Stimulated activated CD8-positive, alpha-beta memory T cell treated with anti-CD3 and anti-CD28 coated beads, Interleukin-7, amount 100 ng/mL, for 1 hour (primary cell): ENCODE measurements at places on chromosomes 1 and 21.

DNA sequence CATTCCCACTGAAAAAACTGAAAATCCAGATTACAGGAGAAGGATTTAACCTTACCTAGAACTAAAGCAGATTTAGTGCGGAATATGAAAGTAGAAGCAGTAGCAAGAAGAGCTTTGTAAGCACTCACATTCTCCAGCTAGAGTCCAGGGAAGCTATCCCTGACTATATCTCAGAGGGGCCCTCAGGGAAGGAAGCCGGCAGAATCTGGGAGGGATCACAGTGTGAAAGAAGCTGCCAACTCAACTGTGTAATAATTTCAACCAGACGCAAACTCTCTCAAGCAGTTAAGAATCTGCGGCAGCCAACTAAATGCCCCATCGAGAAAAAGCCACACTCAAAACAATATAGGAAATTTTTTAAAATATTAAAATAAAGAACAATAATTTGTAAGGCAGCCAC lies 163.8 kb downstream of the EIF4G3 start:
- DNase-seq, result no peak

- DNase-seq, result no peak
Measured at GRCh38 chr1:215865060-215865459, 298.0 kb downstream of the KCTD3 start.

DNA sequence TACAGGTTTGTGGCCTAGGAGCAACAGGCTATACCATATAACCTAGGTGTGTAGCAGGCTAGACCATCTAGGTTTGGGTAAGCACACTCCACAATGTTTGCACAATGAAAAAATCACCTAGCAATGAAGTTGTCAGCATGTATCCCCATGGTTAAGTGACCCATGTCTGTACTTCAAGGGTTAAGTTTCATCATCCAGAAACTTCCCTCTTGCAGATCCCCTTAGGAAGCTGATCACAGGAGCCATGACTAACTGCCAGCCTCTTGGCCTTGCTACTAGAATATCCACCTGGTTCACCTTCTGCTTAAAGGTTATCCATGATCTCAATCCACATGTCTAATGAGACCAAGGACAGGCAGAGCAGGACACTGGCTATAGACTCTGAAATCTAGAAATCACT lies 3.5 kb upstream of the UBXN10 start:
- DNase-seq, result no peak

GRCh38 chr1:56060906-56061305 lies 518.5 kb downstream of the PLPP3 start:
- DNase-seq, result no peak

GRCh38 chr1:54379555-54380289 lies 26.5 kb downstream of the SSBP3 start:
- no peak for DNase-seq

DNA sequence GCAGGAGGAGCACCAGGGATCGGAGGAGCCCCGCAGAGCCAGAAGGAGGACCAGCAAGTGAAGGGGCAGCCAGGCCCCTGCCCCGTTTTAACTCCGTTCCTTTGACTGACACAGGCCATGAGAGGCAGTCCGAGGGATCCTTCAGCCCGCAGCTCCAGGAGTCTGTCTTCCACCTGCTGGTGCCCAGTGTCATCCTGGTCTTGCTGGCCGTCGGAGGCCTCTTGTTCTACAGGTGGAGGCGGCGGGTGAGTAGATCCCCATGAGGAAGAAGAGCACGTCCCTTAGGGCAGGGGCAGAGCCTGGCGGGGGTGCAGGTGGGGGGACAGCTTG lies 13.3 kb downstream of the CSF1 start:
- no peak for DNase-seq

- DNase-seq, result no peak
Measured at GRCh38 chr1:96346719-96347118, 374.9 kb upstream of the PTBP2 start.

- DNase-seq, result no peak
Measured at GRCh38 chr21:44795342-44795741, 6.3 kb downstream of the UBE2G2 start.

- no peak for DNase-seq
Measured at GRCh38 chr1:162910161-162910560, 49.2 kb upstream of the CCDC190 start.

GRCh38 chr1:48251821-48252220 lies 29.3 kb downstream of the SLC5A9 start:
- DNase-seq, result no peak

DNA sequence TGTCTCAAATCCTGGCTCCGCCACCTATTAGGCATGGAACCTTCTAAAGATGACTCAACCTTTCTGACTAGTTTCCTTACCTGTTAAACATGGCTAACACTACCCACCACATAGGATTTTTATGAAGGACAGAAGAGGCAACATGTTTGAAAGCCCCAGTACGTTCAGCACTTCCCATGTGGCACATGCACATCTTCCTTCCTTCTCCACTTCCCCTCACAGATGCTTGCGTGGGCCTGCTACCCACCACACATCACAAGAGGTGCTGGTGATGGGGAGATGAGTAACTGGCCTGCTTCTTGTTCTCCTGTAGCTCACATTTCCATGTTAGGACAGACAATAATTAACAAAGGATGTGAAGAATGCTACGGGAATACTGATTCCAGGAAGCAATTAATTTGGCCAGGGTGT lies 7.1 kb downstream of the ZBTB21 start:
- no peak for DNase-seq

DNA sequence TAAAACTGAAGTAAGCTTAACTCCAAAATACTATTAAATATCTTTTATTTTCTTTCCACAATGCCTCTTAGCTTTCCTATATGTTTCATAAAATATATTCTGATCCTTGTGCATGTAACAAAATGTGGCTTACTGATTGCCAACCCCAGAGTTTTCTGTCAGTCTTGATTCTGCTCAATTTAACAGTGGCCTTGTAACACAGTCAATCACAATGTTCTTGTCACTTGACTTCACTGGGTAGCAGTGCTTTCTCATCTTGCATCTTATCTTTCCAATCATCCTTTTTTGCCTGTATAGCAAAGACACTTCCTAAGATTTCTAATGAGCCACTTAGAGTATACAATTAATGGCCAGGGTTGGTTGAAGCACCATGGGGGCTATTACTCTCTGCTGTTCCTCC lies 19.9 kb upstream of the BRINP3 start:
- DNase-seq, result no peak

DNA sequence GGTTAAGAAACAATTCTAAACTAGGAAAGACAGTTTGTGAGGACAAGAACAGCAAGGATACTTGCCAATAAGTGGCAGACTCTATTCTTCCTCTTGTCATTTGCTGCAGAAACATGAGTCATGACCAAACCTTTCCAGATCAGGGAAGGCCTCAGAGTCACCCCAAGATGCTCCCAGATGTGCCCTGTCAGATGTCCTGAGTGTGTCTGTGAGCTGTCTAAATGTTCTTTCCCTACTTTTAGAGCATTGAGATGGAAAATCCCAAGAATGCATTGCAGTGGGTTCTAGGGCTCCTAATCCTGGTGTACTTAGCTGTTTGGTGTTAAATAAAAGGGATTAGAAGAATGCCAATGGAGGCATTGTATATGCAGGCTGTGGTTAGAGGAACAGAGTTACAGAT lies 57.5 kb upstream of the KIAA0040 start:
- DNase-seq, result no peak

GRCh38 chr1:28161751-28162150 lies 14.7 kb downstream of the PTAFR start:
- DNase-seq, result no peak

DNA sequence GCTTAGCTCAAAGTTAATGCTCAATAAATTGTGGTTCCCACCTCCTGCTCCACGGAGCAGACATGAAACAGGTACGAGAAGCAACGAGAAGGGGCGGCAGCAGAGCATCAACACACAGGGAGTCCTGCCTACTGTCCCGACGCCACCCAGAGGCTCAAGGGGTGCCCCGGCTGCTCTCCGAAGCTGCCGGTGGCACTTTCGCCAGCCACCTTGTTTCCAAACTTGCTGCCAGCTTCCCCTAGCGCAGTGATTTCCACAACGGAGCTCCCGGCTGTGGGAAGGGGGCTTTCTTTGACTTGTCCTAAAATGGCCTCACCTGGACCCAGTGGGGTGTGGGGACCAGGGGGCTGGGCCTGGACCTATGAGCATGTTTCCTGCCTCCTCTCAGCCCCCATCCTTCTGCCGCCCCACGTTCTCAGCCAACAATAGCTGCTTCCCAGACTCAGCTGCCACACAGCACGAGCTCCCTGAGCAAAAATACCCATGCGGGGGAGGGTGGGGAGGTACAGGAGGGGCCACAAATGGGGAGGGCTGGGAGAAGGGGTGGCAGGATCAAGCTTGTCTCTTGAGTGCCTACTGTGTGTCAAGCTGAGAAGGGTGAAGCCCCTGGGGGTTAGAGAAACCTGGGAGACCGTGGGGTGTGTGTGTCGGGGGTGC lies 35.6 kb upstream of the ECE1 start:
- DNase-seq, result no peak

- DNase-seq, result no peak
Measured at GRCh38 chr1:64685217-64685616, 59.7 kb upstream of the RAVER2 start.

DNA sequence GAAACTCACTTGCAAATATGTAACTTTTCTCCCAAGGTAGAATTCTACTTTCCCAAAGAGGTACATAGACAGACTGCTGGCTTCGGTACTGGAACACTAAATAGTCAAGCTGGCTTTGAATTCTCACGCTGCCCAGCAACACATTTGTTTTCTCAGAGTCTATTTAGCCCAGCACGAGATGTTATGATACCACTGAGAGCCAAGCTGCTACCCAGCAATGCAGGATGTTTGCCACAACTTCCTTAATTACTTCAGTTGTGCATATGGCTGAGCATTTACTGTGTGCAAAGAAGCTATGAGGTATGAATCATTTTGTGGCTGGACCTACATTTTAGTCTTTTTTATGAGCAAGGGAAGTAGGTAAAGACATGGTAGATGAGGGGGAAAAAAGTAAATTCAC lies 793.2 kb downstream of the PLA2G4A start:
- no peak for DNase-seq

DNA sequence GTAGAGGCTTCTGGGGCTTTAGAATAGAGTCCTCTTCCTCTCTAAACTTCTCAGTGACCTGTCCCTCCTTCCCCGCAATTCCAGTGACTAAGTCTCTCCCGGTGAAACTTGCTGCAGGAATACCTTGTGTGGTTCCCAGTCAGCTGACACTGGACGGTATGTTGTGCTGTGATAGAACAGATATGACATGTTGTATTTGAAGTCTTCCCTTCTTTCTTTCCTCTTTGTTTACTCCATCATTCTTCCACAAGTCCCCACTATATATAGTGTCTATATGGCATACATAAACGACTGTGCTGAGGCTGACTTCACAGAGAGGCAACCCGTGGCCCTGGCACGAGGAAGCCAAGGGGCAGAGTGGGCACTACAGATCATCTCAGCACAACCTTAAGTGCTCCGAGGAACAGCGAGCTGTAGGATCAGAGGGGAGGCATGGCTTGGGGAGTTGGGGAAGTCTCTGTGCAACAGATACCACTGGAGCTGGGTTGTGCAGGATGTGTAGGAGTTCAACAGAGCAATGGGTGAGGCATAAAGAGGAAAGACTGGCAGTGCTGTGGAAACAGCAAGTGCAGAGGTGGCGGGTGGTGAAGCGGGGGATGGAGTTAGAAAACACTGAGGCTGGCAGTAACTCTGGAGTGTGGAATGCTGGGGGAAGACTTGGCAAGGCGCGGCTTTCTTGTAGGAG lies 237.8 kb downstream of the TRABD2B start:
- DNase-seq, result no peak

DNA sequence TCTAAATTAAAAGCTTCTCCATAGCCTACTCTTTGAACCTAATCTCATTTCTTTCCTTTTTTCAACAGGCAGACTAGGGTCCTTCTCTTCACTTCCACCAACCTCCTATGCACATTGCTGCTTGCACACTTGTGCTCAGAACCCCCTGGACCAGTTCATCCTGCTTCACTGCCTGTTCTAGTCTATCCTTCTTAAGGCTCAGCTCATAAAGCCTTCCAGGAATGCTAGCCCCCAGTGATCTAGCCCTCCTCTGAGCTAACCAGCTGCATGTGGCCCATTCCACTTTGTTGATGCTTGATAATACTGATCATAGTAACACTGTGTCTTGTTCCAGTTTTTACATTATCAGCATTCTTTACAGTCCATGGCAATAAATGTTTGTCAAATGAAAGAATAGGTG lies 22.9 kb upstream of the PHGDH start:
- DNase-seq, result no peak

GRCh38 chr1:172278478-172278877 lies 142.0 kb upstream of the C1orf105 start:
- DNase-seq, result no peak

GRCh38 chr21:43827015-43827611 lies 37.7 kb downstream of the RRP1 start:
- DNase-seq, result no peak

- no peak for DNase-seq
Measured at GRCh38 chr1:193909406-193910082, 723.1 kb upstream of the B3GALT2 start.

DNA sequence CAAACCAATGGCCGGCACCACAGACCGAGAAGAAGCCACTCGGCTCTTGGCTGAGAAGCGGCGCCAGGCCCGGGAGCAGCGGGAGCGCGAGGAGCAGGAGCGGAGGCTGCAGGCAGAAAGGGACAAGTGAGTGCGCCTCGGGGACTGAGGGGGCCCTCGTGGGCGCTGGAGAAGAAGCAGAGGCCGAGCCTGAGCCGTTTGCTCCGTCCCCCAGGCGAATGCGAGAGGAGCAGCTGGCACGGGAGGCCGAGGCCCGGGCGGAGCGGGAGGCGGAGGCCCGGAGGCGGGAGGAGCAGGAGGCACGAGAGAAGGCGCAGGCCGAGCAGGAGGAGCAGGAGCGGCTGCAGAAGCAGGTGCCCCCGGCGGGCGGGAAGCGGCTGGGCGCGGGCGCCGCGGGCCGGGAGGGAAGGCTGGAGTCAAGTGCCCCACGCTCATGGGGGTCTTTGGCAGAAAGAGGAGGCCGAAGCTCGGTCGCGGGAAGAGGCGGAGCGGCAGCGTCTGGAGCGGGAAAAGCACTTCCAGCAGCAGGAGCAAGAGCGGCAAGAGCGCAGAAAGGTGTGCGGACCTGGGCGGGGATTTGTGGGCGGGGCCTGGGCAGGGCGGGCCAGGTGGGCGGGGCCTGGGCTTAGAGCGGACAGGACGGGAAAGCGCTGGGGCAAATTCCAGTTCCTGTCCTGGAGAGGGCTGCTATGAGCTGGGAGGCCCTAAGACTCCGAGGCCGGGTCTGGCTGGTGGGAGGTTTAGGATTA lies 22.7 kb downstream of the MAP7D1 start:
- no peak for DNase-seq

DNA sequence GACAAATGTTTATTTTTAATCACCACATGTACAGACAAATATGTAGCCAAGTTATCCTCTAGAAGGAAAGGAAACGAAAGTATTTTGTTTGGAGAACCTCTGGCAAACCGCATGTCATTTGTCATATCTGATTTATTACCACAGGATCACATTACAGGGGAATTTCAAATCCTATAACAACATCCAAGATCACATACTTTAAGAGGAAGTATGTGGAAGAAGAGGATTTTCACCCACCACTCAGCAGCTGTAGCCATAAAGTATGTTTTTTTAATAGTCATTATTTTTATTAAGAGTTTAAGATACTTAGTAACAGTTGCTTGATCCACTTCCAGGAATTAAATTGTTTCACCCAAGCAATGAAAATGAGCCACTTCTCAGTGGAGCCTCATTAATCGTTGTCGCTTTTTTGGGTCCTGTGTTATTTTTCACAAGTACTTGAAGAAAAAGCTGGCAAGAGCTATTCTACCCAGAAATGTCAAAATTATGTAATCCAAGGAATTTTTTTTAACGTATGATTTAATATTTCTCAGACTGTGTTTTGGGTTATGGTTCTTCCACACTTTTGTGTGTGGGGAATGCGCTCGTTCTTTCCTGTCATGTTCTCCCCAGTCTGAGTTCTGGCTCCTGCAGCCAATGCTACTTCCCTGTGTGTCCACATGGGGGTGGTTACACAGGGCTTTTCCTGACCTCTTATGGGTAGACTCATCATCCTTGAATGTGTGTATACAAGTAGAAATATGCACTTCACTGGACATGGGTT lies 6.9 kb downstream of the SERTAD4 start:
- DNase-seq, result no peak
